SJSA1 (cell line): ENCODE measurements at places on chromosomes 11 and 22. TPM values are rescaled to one million over a fixed set of nuclear protein-coding genes. Genes with fewer than 3 reads are reported as not detected.

- no peaks in the 10 kb centered on the region for H3K36me3 ChIP-seq
- peak within 1 kb of the TSS; percentile 34; the same call in 1 of the 2 replicates for H3K27ac ChIP-seq
- H3K27me3 ChIP-seq, result no peaks in the 10 kb centered on the region
- H3K4me3 ChIP-seq, result peak within 1 kb of the TSS; percentile 69
Observed at GRCh38 chr11:94767701-94768601, at the start of gene AMOTL1. Gene AMOTL1 (plus strand): TSS chr11:94768356. CDS start chr11:94768512, 156 bp downstream.

- no peak overlapping the region for H3K4me3 ChIP-seq
- DNase-seq, result peak; percentile 41
- no peaks in the 10 kb centered on the region for H3K27me3 ChIP-seq
- peaks cover 94% of the 10 kb centered on the region for H3K36me3 ChIP-seq
Observed at GRCh38 chr22:25353516-25354445, 134.3 kb downstream of the CRYBB2 start.

- H3K4me1 ChIP-seq, result peaks cover 40% of the 10 kb centered on the region
- H3K36me3 ChIP-seq, result peaks cover 8% of the 10 kb centered on the region
- H3K4me3 ChIP-seq, result no peak overlapping the region
- H3K27ac ChIP-seq, result no peak overlapping the region
Observed at GRCh38 chr11:27467181-27467913, 5.2 kb downstream of the LGR4 start.

- no peaks in the 10 kb centered on the region for H3K4me1 ChIP-seq
- H3K27me3 ChIP-seq, result peaks cover 3% of the 10 kb centered on the region; the same call in 1 of the 2 replicates
- H3K36me3 ChIP-seq, result peaks cover 21% of the 10 kb centered on the region
- DNase-seq, result peak; percentile 14
Observed at GRCh38 chr11:34468209-34468841, 29.6 kb downstream of the CAT start.

DNA sequence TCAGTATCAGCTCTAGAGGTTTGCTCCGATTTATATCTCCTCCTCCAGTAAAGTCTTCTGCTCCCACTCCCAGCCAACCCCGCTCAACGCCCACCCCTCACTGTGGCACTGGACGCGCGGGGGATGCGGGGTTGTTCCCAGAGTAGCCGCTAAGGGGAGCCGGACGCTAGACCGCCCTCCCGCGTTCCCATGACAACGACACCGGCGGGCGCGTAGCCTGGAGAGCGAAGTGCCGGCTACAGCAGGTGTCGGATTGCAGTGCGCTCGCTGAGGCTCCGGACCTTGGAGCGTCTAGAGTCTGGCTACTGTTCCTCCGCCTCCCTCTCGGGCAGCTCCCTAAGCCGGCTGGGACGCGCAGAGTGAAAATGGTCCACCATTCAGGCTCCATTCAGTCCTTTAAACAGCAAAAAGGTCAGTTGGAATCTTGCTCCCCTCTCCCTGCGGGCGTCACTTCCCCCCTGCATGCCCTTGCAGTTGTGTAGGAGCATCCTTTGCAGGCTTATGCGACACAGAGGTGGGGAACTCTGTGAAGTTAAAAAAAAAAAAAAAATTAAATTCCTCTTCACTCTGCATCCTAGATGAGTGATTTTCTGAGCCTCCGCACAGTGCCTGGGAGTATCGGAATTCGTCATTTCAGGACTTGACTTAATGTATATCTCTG, at the start of gene ANO3:
TSS of gene ANO3 (plus strand) at position 220 of the 661 bp plus-strand sequence. CDS start at position 366, 146 bp downstream.
- no peaks in the 10 kb centered on the region for H3K36me3 ChIP-seq
- H3K4me3 ChIP-seq, result no peak within 1 kb of the TSS
- no peaks in the 10 kb centered on the region for H3K4me1 ChIP-seq
- H3K27ac ChIP-seq, result no peak within 1 kb of the TSS
- peaks cover 23% of the 10 kb centered on the region for H3K27me3 ChIP-seq

- H3K4me1 ChIP-seq, result no peaks in the 10 kb centered on the region
- peaks cover 6% of the 10 kb centered on the region; the same call in 1 of the 2 replicates for H3K36me3 ChIP-seq
- no peak overlapping the region for H3K4me3 ChIP-seq
- H3K27me3 ChIP-seq, result no peaks in the 10 kb centered on the region
- H3K27ac ChIP-seq, result no peak overlapping the region
Observed at GRCh38 chr11:117154468-117154867, 10.4 kb downstream of the PAFAH1B2 start.

DNA sequence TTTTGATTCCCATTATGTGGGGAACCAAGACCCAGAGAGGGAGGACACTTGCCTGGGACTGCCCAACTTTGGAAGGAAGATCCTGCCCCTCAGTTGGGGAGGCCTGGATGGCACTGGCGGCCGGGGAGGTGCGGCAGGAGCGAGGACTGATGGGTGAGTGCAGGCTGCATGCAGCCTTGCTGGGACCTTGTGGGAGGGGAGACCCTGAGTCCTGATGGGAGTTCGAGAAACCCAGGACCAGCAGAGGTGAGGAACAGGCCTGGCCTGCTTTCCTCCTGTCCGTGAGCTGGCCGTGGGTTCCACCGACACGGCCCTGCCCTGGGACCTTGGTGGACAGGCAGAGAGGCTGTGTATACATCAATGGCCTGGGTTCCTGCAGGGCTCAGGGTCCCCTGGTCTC, 19.3 kb upstream of the SMIM38 start:
- H3K36me3 ChIP-seq, result no peaks in the 10 kb centered on the region
- no peak for DNase-seq
- H3K27me3 ChIP-seq, result no peaks in the 10 kb centered on the region
- no peak overlapping the region for H3K27ac ChIP-seq
- peaks cover 62% of the 10 kb centered on the region for H3K4me1 ChIP-seq
- H3K4me3 ChIP-seq, result no peak overlapping the region

DNA sequence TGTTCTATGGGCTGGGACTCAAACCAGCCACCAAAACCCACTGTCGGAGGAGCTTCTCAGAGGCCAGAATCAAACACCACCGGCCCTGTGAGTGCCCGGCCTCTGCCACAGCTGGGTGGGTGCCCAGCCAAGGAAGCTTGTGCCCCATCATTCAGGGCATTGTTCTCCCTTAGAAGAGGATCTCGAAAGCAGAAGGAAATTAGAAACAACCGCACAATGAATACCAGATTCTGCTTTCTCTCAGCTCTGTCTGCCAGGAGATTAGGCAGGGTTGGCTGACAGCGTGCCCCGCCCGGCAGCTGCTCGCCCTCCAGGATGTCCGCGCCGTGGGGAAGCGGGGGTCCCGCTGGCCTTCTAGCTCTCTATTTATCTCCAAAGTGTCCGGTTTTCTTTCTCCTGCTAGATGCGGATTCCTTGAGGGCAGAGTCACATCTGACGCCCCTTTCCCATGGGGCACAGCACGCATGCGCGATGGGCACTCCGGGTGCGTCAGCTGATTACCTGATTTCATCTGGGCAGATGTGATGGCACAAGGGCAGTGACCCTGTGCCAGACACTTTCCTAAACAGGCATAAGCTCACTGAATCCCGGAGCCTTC, 25.5 kb downstream of the SCGB1A1 start:
- H3K4me3 ChIP-seq, result peak overlapping the region; percentile 38
- peaks cover 43% of the 10 kb centered on the region for H3K4me1 ChIP-seq
- H3K36me3 ChIP-seq, result no peaks in the 10 kb centered on the region
- H3K27ac ChIP-seq, result peak overlapping the region; percentile 65
- no peaks in the 10 kb centered on the region for H3K27me3 ChIP-seq

The APOA5 gene
- not detected in 2 replicates for total RNA-seq

The CLDN25 gene
- not detected in 2 replicates for total RNA-seq

The AAMDC gene
- 34.5 and 52.8 TPM in 2 replicates for total RNA-seq

The TCN1 gene
- total RNA-seq, result not detected in 2 replicates

The SLC17A6 gene
- not detected in 2 replicates for total RNA-seq

The OR52I1 gene
- total RNA-seq, result not detected in 2 replicates

The ZNF143 gene
- 16.9 and 24.0 TPM in 2 replicates for total RNA-seq

The KCNA4 gene
- total RNA-seq, result not detected in 2 replicates

The WNT11 gene
- total RNA-seq, result not detected in 2 replicates

The MPPED2 gene
- not detected in 2 replicates for total RNA-seq
